Stimulated activated CD8-positive, alpha-beta memory T cell treated with anti-CD3 and anti-CD28 coated beads, Interleukin-15, amount 100 ng/mL, for 1 hour (primary cell): ENCODE measurements at places on chromosomes 11 and 22.

DNA sequence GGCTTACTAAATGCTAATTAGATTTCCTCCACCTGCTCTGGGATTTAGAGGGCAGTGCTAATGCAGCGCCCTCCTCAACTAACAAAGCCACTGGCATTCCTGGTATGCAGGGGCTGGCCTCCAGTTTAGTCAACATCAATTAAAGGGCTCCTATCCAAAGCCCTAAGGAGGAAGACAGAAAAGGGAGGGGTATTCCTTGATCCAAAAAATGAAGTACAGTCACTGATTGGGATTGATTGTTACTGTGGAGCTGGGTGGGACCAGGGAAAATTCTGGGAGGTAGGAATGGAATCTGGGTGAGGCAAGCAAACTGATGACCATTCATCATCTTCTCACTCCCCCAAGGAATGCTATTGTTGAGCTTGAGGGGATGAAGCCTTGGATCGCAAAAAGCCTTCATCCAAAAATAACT, 52.2 kb downstream of the GAB2 start:
- no peak for DNase-seq

- no peak for DNase-seq
These were observed 32.5 kb upstream of the POLD3 start for GRCh38 chr11:74559934-74560309.

- DNase-seq = no peak
These were observed 14.6 kb upstream of the IGLL5 start for GRCh38 chr22:22872722-22873708.

GRCh38 chr11:131938351-131938751, 567.9 kb downstream of the NTM start:
- no peak for DNase-seq

DNA sequence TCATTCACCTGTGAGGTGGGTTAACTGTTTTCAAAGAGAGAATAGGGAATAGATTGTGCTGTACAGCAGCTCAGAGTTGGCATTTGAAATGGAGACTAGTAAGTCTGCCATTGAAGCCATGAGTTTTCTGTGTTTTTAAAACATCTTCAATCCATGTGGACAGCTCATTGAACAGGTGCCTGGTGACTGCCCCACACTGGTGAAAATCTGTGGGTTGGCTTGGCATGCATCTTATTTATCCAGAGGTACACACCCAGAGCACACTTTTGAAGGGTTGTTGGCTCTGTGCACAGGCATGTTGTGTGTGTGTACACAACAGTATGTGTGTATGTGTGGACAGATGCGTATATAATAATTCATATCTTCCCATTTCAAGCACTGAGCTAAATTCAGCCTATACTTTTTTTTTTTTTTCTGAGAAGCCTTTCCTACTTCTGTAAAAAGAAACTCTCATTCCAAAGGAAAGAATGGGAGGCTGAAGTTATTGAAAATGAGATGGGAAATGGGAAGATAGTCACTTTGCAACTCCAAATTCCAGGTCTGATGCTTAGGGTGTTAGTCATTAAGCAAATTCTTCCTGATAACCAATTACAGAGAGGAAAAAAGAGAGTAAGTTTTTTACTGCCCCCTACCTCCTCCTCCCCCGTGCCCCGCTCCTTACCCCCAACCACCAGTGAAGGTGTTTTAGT, 7.0 kb upstream of the LYVE1 start:
- DNase-seq = no peak

- DNase-seq = no peak
These were observed 81.6 kb upstream of the LARGE1 start for GRCh38 chr22:34001701-34002466.

DNA sequence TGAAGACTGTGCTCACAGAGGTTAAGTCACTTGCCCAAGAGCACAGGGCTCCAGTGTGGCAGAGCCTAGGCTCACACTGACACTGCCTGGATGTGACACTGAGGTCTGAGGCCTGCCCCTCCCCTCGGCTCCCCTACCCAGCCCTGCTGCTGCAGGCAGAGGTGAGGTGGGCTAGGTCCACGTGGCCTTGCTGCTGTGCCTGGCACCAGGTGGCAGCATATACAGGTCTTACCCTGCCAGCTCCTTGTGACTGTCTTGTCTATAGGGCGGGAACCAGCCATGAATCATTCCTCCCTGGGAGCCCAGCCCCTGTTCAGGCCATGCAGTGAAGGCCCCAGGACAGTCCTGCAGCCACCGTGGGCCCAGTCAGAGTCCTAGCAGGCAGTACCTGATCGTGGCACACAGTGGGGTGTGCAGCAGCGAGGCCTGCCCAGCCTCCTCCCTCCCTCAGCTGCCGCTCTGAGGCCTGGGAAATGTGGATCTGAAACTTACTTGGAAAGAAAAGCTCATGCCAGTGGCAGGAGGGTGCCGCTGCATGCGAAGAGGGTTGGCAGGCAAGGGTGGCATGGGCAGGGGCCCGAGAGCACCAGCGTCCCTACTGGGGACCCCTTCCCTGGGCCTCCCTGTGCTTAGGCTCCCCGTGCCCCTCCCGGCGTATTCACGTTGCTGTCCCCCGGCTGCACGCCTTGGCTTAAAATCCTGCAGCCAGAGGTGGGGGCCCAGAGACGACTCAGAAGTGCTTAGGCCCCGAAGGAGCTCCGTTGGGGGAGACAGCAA, 1.2 kb upstream of the CERK start:
- no peak for DNase-seq

- DNase-seq = no peak
These were observed 16.0 kb downstream of the CSTPP1 start for GRCh38 chr11:46952553-46952952.

GRCh38 chr11:124147951-124148350, 32.7 kb downstream of the VWA5A start:
- no peak for DNase-seq

DNA sequence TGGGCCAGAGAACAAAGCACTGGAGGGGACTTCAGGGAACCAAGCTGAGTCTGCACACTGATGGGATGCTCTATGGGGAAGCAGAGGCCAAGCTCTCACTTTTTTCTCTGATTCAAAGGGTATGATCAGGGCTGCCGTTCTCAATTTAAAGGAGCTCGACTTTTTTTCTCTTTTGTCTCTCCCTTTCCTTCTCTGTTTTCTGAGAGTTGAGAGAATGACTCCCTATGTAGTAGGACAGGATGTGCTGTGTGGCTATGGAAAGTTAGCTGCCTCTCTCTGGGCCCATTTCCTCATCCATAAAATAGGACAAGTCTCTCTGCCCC, 7.9 kb downstream of the ADORA2A start:
- DNase-seq = no peak

DNA sequence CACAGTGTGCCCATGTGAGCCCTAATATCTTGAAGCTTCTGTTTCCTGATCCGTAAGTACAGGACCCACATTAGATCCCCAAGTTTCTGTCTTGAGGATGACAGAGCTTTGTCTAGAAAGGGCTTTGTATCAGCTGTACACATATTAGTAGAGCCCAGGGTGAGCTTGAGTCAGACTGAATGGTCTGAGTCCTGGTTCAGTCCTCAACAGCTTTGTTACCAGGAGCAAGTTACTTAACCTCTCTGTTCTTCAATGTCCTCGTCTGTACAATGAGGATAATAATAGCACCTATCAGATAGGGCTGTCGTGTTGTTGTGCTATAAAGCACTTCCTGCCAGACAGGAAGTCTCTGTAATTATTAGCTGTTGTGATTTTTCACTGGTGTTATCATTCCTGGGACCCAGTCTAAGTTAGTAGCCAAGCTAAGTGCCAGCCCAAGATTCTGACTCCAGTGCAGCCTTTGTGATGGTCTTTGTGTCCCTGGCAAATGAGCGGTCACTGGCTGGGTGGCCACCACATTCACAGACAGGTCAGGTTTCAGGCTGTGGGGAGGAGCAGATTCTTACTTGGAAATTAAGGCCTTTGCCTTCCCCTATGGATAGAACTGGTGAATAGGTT, 6.8 kb downstream of the TOM1 start:
- DNase-seq = no peak

- no peak for DNase-seq
These were observed 6.4 kb upstream of the REXO2 start for GRCh38 chr11:114432893-114433292.

- DNase-seq = no peak
These were observed 90.2 kb downstream of the SEZ6L start for GRCh38 chr22:26259510-26259909.

- peak; percentile 10 for DNase-seq
These were observed 1.4 kb upstream of the CPT1A start for GRCh38 chr11:68843052-68843561.

DNA sequence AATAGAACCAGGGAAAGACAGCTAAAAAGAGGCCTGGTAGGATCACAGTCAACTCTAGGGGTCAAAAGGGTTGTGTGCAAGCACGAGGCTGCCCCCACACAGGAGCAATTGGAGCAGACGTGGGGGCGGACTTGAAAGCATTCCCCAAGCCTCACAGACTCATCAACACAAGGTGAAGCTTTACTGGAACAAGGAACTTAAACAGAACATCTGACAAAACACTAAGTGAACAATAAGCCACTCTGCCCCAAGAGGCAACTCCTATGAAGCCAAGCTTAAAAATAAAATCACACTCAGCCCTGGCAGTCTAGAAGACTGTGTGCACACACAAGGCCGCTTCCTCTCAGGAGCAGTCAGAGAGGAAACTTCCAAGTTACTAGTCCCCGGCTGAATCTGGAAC, 32.2 kb upstream of the TEAD1 start:
- DNase-seq = no peak

- DNase-seq = no peak
These were observed 1.2 kb downstream of the DDX17 start for GRCh38 chr22:38504731-38505540.

GRCh38 chr22:46356496-46357480, 21.3 kb downstream of the TRMU start:
- no peak for DNase-seq

DNA sequence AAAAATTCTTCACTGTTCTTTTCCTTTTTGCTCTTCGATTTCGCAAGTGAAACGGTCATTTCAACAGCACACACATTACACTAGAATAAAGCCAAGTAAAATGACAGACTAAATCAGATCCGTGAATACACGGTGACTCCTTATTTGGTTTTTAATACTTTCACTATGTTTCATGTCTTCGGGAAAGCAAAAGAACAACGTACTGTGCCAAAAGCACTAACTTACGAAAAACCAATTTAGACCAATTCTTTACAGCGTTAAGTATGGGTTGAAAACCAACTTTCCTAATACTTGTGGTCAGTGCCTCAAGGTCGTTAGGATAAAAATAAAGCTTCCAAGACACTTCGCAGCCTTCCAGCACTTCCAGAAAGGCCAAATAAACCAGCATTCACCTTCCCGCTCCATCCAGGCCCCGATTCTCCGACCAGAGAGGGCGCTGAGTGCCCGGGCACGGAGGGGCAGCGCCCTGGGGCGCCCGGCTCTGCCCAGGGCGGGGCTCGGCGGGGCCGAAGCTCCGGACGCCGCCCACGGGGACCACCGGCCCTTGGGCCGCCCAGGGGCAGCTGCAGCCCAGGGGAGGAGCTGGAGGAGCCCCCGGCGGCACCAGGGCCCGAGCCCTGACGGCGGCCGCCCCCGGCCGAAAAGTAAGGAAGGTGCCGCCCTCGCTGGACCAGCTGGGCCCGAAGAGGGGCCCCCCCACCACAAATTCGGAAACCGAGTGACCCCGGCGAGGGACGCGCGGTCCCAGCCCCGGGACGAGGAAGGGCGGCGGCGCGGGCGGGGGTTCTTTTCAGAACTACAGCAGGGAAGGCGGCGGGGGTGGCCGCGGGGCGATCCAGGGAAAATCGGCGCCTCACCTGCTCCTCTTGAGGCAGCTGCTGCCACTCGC, 499 bp downstream of the ATL3 start:
- DNase-seq = no peak

GRCh38 chr22:44336962-44337677, 24.4 kb upstream of the SHISAL1 start:
- DNase-seq = no peak

- no peak for DNase-seq
These were observed 158.4 kb upstream of the NARS2 start for GRCh38 chr11:78733031-78733430.

DNA sequence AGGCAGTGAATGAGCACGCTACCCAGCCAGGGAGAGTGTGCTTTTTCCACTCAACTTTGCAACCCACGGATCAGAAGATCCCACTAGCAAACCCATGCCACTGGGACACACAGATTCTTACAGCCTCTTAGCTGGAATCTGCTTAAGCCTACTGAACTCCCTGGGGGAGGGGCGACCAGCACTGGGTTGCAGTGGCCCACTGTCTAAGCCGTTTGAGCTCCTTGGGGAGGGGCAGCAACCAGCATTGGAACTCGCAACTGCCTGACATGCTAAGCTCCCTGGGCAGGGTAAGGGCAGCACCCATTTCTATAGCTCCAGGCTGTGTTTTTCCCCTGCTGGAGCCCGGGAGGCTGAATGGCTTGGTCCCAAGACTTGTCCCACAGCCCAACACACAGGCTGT, 99.6 kb downstream of the FAM168A start:
- no peak for DNase-seq

DNA sequence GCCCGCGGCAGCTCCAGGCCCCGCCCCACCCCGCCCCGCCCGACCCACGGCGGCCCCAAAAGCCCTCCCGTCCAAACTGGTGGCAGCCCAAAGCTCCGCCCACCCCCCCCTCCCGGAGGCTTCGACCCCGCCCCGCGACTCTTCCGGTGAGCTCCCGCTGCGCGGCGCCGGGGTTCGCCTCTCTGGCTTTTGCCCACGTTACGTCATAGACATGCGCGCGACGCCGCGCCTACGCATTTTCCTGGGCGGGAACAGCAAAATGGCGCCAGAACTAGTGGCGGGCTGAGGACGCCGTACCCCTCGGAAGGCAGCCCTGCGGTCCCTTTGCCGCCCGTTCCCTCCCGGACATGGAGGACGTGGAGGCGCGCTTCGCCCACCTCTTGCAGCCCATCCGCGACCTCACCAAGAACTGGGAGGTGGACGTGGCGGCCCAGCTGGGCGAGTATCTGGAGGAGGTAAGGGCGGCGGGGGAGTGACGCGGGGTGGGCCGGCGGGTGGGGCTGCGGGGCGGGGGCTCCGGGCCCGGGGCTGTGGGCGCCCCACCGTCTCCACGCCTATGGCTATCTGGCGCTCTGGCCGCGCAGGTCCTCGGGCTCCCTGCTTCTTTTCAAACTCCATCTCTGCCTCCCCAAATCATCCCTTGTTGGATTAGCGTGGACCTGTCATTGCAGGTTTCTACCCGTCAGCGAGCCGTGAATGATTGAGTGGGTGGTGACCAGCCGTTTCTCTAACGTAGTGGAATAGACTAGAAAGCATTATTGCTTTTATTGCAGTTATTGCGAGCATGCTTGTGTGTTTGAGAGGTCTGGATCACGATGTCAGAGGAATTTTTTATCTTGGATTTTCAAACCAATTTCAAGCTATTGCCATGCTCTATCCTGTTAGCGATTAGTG, at the start of gene NCAPH2:
NCAPH2 (plus strand) TSS at position 234 of the 894 bp plus-strand sequence; CDS start at position 348, 114 bp downstream.
- peak; percentile 96 for DNase-seq

GRCh38 chr11:1203505-1204271, 19.2 kb upstream of the MUC5B start:
- no peak for DNase-seq

- no peak for DNase-seq
These were observed 21.1 kb upstream of the CSTF3 start for GRCh38 chr11:33182246-33182878.

- no peak for DNase-seq
These were observed 19.0 kb upstream of the CABP7 start for GRCh38 chr22:29700900-29701154.

DNA sequence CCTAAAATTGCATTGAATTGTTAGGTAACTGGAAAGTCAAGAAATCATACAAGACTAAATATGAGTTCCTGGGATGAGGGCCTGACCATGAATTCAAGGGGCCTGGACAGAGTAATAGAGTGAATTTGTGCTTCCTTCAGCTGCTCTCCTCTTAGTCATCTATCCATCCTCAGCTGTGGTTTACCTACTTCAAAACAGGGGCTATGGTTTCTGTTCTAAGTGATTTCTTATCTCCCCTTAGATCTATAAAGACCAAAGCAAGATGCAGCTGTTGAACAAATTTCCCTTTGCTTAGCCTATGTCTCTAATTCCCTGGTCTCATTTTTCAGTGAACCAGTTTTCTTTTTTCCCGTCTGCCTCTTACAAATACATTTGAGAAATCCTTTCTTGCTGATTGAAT, 428.5 kb downstream of the FAM181B start:
- no peak for DNase-seq
